Fibroblast of the aortic adventitia (primary cell): ENCODE measurements at places on chromosomes 7 and 10. TPM values are rescaled to one million over a fixed set of nuclear protein-coding genes. Genes with fewer than 3 reads are reported as not detected.

DNA sequence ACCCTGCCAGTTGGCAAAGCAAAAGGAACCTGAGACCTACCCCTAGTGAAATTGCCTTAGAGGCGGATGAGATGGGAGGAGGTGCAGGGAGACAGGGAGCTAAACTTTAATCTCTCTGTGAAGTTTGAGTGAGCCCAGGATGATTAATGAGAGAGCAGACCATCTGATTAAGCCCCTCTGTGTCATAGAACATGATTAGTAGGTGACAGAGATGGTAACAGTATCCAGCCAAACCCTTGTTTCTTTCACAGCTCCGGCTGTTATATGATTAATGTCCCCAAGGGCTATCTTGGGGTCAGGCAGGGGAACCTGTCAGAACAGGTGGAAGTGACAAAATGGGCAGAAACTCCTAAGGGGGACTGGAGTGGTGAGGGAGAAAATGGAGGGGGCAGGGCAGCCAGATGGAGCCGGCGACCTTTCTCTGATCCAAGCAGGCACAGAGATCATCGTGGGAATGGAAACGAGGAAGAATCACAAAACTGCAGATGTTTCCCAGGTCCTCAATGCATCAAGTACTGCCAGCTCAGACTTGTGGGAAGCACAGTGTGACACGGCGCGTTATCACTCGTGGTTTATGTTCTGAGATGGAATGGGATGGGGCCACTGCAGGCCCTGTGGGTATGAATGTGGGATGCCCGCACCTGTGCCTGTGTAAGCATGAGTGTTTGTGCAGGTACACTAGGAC lies 684.2 kb downstream of the LRMDA start:
- DNase-seq: no peak

DNA sequence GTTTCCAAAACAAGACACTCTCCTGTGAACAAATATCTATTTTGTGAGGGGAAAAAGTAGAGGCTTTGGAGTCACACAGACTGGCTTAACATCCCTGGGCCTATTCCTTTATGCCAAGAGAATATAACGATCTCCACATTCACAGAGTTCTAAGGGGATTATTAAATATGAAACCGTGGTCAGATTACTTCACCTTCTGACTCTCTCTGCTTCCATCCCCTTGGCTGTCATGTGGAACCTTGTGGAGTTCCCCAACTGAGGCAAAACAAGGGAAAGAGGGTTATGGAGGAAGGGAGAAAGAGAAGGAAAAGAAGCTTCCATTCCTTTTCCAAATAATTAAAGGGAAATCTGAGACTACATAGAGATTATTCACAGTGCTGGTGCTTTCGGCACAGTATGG lies 55.5 kb upstream of the ATP6V0A4 start:
- DNase-seq: no peak

- DNase-seq: no peak
These were observed 148.8 kb downstream of the NPSR1 start for GRCh38 chr7:34806831-34807230.

DNA sequence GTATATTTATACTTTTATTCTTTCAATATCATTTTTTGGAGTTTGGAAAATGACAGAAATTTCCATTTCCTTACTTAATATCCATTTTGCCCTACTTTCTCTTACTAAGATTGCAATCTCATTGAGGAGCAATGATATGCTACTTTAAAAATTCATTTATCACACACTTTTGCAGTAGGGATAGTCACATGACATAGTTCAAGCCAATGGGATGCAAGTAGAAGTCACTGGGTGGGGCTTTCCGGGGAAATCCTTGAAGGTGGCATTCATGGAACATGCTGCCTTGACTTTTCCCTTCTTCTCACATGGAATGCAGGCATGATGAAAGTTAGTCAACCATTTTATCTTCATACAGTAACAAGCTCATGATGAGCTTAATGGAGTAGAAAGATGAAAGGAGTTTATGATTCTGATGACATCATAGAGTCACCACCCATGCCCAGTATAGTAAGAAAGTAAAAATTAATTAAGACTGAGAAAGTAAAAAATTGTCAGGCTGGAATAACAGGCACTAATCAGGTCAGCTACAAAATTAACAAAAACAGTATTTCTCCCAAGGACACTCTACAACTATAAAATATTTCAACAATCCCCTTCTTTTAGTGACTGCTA lies 33.4 kb downstream of the IQUB start:
- DNase-seq: no peak

GRCh38 chr7:1054438-1054837 lies 10.1 kb downstream of the GPR146 start:
- no peak for DNase-seq

- peak; percentile 53 for DNase-seq
These were observed 90.7 kb upstream of the C1QL3 start for GRCh38 chr10:16612115-16612980.

Gene MMD2
- total RNA-seq: not detected in 2 replicates

Gene MRPS24
- 82.1 and 137 TPM in 2 replicates for total RNA-seq
